ENCODE measurements at places on chromosomes 1 and 21.

- DNase-seq, result no peak
These were observed 20.8 kb upstream of the MNDA start for GRCh38 chr1:158810311-158810710.

GRCh38 chr1:65813956-65814355 is 21.3 kb downstream of the PDE4B start:
- DNase-seq, result no peak

GRCh38 chr1:231653632-231654031 is 27.0 kb downstream of the DISC1 start:
- no peak for DNase-seq

DNA sequence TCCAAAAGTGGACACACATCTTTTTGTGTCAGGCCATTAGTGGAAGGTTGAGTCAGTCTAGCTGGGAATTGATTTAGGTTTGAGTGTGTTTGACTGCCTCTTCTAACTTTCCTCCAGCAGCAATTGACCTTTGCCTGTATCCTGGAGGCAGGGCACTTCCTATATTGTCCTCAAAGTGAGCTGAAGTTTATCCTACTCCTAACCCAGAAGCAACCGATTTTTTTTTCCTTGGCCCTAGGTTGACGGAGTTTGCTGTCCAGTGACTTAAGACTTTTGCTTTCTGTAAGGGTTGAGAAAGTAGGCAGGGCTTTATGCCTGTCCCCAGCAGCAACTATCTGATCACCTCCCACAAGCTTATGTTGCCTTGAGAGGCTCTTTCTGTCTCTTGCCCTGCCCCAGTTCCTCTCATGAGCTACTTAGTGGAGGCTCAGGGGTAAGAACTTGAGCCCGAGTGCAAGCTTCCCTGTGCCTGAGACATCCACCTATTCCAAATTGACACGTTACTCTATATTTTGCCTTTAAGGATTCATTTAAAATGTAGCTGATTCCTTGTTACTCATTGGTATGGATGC is 30.9 kb downstream of the SLC35F3 start:
- DNase-seq, result no peak
